Neural crest cell (in vitro differentiated cells): ENCODE measurements at places on chromosomes 6 and 20. TPM values are rescaled to one million over a fixed set of nuclear protein-coding genes. Genes with fewer than 3 reads are reported as not detected.

DNA sequence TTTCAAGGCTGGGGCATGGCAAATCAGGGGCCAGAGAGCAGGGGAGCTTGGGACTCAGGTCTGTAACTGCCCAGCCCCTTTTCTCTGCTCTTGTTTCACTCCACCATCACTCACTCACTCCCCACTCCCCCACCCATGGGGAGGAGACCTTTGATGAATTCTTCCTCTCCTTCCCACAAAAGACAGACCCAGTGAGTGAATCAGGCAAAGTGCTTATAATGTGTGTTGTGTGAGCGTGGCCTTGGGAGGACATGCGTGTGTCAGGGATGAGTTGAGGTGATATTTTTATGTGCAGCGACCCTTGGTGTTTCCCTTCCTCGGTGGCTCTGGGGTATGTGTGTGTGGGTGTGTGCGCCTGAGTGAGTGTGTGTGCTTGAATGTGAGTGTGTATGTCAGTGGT is 1.0 kb upstream of the CUL9 start:
- H3K27ac ChIP-seq: peak overlapping the region; percentile 13
- no peak for DNase-seq
- H3K36me3 ChIP-seq: peaks cover 8% of the 10 kb centered on the region
- peaks cover 28% of the 10 kb centered on the region for H3K4me1 ChIP-seq
- peak overlapping the region; percentile 90 for H3K4me3 ChIP-seq

GRCh38 chr6:38713812-38714211 is 1.3 kb upstream of the DNAH8 start:
- no peak overlapping the region for H3K4me3 ChIP-seq
- no peaks in the 10 kb centered on the region for H3K4me1 ChIP-seq
- no peak for DNase-seq
- H3K27ac ChIP-seq: no peak overlapping the region

DNA sequence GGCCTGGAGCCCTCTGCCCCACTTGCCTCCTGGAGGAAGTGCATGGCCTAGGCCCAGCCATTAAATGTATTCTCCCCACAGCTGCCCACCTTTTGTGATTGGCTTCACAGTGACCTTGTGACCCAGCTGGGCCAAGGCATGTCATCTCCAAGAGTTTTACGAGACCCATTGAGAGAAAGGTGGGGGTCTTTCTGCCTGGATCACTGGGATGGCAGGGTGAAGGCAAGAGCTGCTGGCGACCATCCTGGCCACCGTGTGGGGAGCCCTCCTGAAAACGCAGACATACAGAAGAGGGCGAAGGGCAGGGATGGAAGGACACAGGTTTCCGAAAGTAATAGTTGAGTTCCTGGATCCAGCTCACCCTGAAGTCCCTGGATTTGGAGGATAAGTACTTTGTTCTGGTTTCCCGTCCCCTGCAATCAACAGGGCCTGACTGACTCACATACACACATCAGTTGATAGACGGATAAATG is 12.3 kb upstream of the SPO11 start:
- H3K36me3 ChIP-seq: no peaks in the 10 kb centered on the region
- no peak overlapping the region for H3K4me3 ChIP-seq
- H3K27me3 ChIP-seq: peaks cover 6% of the 10 kb centered on the region
- DNase-seq: no peak

GRCh38 chr6:163001330-163001729 is 273.6 kb downstream of the PACRG start:
- no peak overlapping the region for H3K4me3 ChIP-seq
- no peak for DNase-seq
- H3K4me1 ChIP-seq: no peaks in the 10 kb centered on the region

DNA sequence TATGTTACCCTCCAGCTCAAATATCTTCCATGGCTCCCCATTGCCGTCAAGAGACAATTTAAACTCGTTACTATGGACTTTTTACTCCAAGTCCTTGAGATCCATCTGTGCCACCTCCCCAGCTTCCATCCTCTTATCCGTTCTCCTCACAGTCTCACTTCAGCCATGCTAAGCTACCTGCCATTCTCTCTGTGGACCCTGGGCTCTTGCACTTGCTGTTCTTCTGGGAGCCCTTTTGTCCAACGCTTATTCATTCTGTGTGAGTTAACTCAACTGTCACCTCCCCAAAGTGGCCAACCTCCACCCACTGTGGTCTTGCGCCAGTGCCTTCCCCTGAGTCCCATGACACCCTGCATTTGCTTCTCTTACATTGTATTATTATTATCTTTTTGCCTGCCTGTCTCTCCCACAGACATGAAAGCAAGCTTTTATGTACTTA is 132.4 kb downstream of the BCAS1 start:
- H3K4me1 ChIP-seq: peaks cover 58% of the 10 kb centered on the region
- no peaks in the 10 kb centered on the region for H3K27me3 ChIP-seq
- H3K4me3 ChIP-seq: no peak overlapping the region
- no peak overlapping the region for H3K27ac ChIP-seq
- no peaks in the 10 kb centered on the region for H3K36me3 ChIP-seq
- no peak for DNase-seq

GRCh38 chr20:2692886-2693285 is 306 bp downstream of the EBF4 start:
- peaks cover 28% of the 10 kb centered on the region for H3K4me1 ChIP-seq
- no peak overlapping the region for H3K4me3 ChIP-seq
- no peak for DNase-seq
- H3K27ac ChIP-seq: no peak overlapping the region
- peaks cover 77% of the 10 kb centered on the region for H3K27me3 ChIP-seq

DNA sequence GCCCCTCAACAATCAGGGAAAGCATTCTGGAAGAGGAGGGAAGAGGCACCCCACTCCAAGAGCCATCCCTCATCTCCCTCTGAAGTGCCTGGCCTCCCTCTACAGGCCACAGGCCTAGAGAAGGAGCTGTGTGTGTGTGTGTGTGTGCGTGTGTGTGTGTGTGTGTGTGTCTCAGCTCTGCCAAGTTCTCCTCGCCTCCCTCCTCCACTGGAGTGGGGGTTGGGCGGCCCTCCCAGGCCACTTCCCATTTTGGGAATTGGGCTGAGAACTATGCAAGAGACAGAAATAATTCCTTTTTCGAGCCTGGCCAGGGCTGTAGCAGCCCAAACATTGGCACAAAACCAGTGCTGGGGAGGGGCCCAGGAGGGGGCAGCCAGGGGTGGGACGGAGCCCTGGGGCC is 35.7 kb downstream of the KCNB1 start:
- H3K27me3 ChIP-seq: peaks cover 5% of the 10 kb centered on the region
- peak; percentile 21 for DNase-seq
- H3K27ac ChIP-seq: peak overlapping the region; percentile 30
- H3K4me1 ChIP-seq: peaks cover 25% of the 10 kb centered on the region

DNA sequence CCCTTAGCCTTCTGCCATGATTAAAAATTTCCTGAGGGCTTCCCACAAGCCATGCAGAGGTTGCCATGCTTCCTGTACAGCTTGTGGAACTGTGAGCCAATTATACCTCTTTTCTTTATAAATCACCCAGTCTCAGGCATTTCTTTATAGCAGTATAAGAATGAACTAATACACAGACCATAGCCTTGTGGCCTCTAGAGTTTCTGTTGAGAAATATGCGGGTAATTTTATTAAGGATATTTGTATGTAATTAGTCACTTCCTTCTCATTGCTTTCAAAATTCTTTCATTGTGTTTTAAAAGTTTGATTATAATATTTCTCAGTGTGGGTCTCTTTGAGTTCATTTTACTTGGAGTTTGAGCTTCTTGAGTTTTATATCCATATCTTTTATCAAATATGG is 484.9 kb downstream of the COL12A1 start:
- H3K4me3 ChIP-seq: no peak overlapping the region
- H3K4me1 ChIP-seq: no peaks in the 10 kb centered on the region
- peaks cover 9% of the 10 kb centered on the region for H3K36me3 ChIP-seq
- no peak overlapping the region for H3K27ac ChIP-seq
- DNase-seq: no peak
- no peaks in the 10 kb centered on the region for H3K27me3 ChIP-seq

- no peak overlapping the region for H3K27ac ChIP-seq
- DNase-seq: peak; percentile 32
- no peaks in the 10 kb centered on the region for H3K27me3 ChIP-seq
- no peaks in the 10 kb centered on the region for H3K36me3 ChIP-seq
- peak overlapping the region; percentile 25 for H3K4me3 ChIP-seq
Observed at GRCh38 chr6:52731719-52732118, 31.6 kb downstream of the GSTA2 start.

DNA sequence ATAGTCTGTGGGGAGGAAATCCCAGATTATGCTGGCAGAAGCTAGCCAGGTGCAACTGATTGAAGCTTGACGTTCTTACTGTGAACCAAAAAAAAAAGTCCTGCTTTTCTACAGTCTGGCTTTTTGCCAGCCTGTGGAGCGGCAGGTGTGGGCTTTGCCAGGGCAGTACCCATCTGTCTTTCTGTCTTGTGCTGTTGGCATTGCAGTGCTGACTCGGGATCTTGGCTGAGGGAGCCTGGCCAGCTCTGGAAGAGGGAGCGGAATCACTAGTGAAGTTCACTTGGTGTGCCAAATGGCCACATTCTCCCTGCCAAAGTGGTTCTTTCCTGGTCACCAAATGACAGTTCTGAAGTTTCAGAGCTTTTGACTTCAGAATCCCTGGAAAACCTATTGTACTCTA is 5.0 kb downstream of the KIF3B start:
- no peak for DNase-seq
- no peaks in the 10 kb centered on the region for H3K36me3 ChIP-seq
- no peak overlapping the region for H3K27ac ChIP-seq
- no peak overlapping the region for H3K4me3 ChIP-seq

- peaks cover 97% of the 10 kb centered on the region for H3K27me3 ChIP-seq
- H3K27ac ChIP-seq: no peak overlapping the region
- H3K4me1 ChIP-seq: peaks cover 43% of the 10 kb centered on the region
- H3K36me3 ChIP-seq: no peaks in the 10 kb centered on the region
- DNase-seq: no peak
Observed at GRCh38 chr6:10403385-10404106, 11.3 kb downstream of the TFAP2A start.

- H3K4me3 ChIP-seq: peak overlapping the region; percentile 53
- no peak for DNase-seq
- H3K36me3 ChIP-seq: peaks cover 4% of the 10 kb centered on the region
- peaks cover 36% of the 10 kb centered on the region for H3K4me1 ChIP-seq
- peak overlapping the region; percentile 95 for H3K27ac ChIP-seq
- peaks cover 2% of the 10 kb centered on the region for H3K27me3 ChIP-seq
Observed at GRCh38 chr20:38272398-38272797, 11.9 kb upstream of the KIAA1755 start.

DNA sequence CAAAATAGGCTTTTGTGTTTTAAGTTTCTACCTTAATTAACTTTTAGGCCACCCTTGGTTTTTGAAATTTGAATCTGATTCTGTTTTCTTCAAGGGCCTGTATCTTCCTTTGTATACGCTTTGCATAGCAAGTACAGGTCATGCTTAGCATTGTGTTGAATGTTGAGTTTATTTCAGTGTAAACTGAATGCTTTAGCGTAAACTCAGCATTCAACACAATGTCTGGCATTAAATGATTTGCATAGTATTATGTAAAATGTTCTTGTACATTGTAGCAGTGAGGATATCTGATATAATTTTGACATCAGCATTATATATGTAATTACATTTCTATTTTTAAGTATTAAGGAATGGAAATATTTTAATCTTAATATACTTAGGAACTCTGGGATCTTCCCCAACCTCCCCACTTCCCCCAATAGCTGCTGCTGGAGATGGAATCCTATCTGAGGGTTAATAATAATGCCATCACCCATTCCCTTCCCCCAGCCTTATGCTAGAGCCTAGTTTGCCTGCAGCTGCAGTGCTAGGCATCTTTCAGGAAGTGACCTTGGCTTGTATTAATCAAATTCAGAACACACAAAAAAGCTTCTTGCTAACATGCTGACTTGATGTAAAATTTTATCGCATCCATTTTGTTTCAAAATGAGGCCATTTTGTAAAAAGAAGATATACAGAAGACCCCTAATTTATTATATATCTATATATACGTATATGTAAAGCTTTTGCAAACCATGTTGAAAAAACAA is 73.1 kb downstream of the NCOA3 start:
- no peak for DNase-seq
- peaks cover 16% of the 10 kb centered on the region for H3K36me3 ChIP-seq
- H3K27me3 ChIP-seq: no peaks in the 10 kb centered on the region
- peaks cover 47% of the 10 kb centered on the region for H3K4me1 ChIP-seq

DNA sequence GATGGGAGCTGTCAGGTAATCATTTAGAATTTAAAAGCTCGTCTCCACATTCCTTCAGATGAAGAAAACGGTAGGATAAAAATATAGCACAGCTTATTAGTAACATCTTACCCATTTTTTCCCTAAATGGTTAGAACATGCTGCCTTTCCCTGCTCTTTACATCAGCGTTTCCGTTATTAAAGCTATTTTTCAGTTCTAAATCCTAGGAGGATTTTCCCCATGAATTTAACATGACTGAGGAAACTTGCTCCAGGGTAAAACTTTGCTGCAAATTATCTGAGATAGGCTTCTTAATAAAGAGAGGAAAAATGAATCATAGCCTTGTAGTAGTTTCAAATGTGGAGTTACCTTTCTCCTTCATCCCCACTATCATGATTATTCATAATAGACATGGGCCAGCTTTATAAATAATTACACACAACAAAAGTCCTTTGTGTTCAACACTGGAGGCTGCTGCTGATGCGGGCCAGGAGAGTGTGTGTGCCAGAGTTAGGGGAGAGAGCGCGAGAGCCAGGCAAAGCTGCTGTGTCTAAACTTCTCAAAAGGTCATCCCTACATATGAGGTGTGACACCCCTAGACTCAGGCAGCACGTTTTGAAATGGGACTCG is 24.4 kb downstream of the MYLIP start:
- H3K27me3 ChIP-seq: peaks cover 5% of the 10 kb centered on the region
- H3K4me3 ChIP-seq: no peak overlapping the region
- H3K4me1 ChIP-seq: peaks cover 3% of the 10 kb centered on the region
- H3K36me3 ChIP-seq: peaks cover 12% of the 10 kb centered on the region
- no peak for DNase-seq

DNA sequence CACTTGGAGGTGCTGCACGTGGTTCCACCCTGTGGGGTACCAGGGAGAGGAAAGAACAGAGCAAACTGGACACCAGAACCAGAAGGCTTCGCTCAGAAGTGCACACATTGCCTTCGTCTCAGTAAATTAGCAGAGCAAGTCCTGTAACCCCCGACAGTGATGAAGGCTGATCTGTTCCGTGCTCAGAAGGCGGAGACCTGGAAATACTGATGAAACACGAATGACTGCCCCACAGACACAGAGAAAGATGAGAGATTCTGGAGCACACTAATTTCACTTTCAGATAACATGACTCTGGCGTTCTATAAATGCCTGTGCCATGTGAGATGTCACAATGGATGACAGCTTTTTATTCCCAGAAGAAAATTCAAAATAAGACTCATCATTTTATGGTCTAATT is 44.2 kb upstream of the CCR6 start:
- H3K4me1 ChIP-seq: peaks cover 15% of the 10 kb centered on the region
- H3K27me3 ChIP-seq: no peaks in the 10 kb centered on the region
- H3K36me3 ChIP-seq: peaks cover 2% of the 10 kb centered on the region
- H3K4me3 ChIP-seq: no peak overlapping the region

The BPI gene
- not detected in 2 replicates for total RNA-seq

The SLC4A11 gene
- 0.55 and 0.89 TPM in 2 replicates for total RNA-seq

The L3MBTL3 gene
- 22.8 and 32.0 TPM in 2 replicates for total RNA-seq

The SLC17A3 gene
- total RNA-seq: not detected in 2 replicates

The CRIP3 gene
- total RNA-seq: 2.0 and 2.6 TPM in 2 replicates

The VWA7 gene
- total RNA-seq: 2.0 and 2.7 TPM in 2 replicates

The C6orf15 gene
- not detected in 2 replicates for total RNA-seq
